ENCODE measurements at places on chromosomes 3 and 15. TPM values are rescaled to one million over a fixed set of nuclear protein-coding genes. Genes with fewer than 3 reads are reported as not detected.

Gene SPTBN5
- total RNA-seq = 1.6 TPM

Gene LRTM1
- total RNA-seq = not detected

Gene CLDN18
- not detected for total RNA-seq

Gene APOD
- total RNA-seq = not detected

Gene RFTN1
- total RNA-seq = 66.7 TPM

Gene FAM107A
- total RNA-seq = not detected

Gene LYZL4
- total RNA-seq = not detected

Gene METTL6
- total RNA-seq = 19.3 TPM

Gene CSPG4
- total RNA-seq = not detected

Gene KIF7
- total RNA-seq = 0.20 TPM

Gene LDHAL6B
- not detected for total RNA-seq

Gene PIF1
- 45.8 TPM for total RNA-seq

Gene DZIP1L
- total RNA-seq = 0.40 TPM

Gene SMAD3
- total RNA-seq = 75.9 TPM

Gene CCR8
- total RNA-seq = 1.1 TPM

Gene SMCO1
- total RNA-seq = not detected

Gene P2RY1
- total RNA-seq = 0.25 TPM

Gene ACSBG1
- total RNA-seq = 0.25 TPM

Gene PAK6
- 1.3 TPM for total RNA-seq

Gene ZNF860
- not detected for total RNA-seq

Gene ZNF620
- total RNA-seq = 7.2 TPM

Measured in activated naive CD8-positive, alpha-beta T cell treated with anti-CD3 and anti-CD28 coated beads, Interleukin-2, amount 10 ng/mL, durations not matched to agents 7 days and 5 days (primary cell).